ENCODE measurements at places on chromosomes 2 and 18. TPM values are rescaled to one million over a fixed set of nuclear protein-coding genes. Genes with fewer than 3 reads are reported as not detected.

Gene NFE2L2
- 169 TPM for total RNA-seq

Gene MYL12B
- 375 TPM for total RNA-seq

Gene CCDC121
- 3.1 TPM for total RNA-seq

Gene HDAC4
- total RNA-seq: 21.6 TPM

Gene DGUOK
- 53.4 TPM for total RNA-seq

Gene CROCC2
- not detected for total RNA-seq

- H3K27ac ChIP-seq: peak overlapping the region; percentile 80
- H3K27me3 ChIP-seq: no peaks in the 10 kb centered on the region
- peaks cover 7% of the 10 kb centered on the region for H3K4me1 ChIP-seq
- no peak overlapping the region for H3K4me3 ChIP-seq
- H3K36me3 ChIP-seq: no peaks in the 10 kb centered on the region
Observed at GRCh38 chr18:9038277-9038871, 64.1 kb upstream of the NDUFV2 start.

DNA sequence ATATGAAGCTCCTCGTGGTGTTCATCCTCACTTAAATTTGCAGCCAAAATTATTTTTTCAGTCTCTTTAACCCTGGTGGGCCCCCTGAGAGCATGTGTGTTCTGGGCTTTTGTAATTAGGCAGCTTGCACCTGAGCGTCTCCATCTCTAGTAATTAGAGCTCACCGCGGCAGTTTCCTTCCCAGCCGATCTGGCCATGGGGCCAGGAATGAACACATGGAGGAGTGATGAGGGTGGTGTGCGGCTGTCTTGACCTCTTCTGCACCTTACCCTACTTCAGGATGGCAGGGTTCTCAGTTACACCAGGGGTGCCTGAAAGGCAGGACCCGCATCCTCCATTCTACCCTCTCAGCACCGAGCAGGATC lies 98.5 kb downstream of the AFF3 start:
- H3K4me3 ChIP-seq: no peak overlapping the region
- H3K27ac ChIP-seq: no peak overlapping the region
- DNase-seq: no peak
- H3K36me3 ChIP-seq: no peaks in the 10 kb centered on the region
- H3K4me1 ChIP-seq: no peaks in the 10 kb centered on the region

GRCh38 chr2:238586931-238587775 lies 160.4 kb downstream of the ASB1 start:
- H3K27me3 ChIP-seq: no peaks in the 10 kb centered on the region
- DNase-seq: no peak
- H3K36me3 ChIP-seq: no peaks in the 10 kb centered on the region
- no peak overlapping the region for H3K4me3 ChIP-seq
- no peaks in the 10 kb centered on the region for H3K4me1 ChIP-seq
- no peak overlapping the region for H3K27ac ChIP-seq

- H3K4me1 ChIP-seq: no peaks in the 10 kb centered on the region
- H3K27me3 ChIP-seq: no peaks in the 10 kb centered on the region
- H3K27ac ChIP-seq: no peak overlapping the region
- no peak overlapping the region for H3K4me3 ChIP-seq
Observed at GRCh38 chr2:189253836-189254235, 74.3 kb upstream of the COL5A2 start.

- H3K27ac ChIP-seq: peak overlapping the region; percentile 93
- no peaks in the 10 kb centered on the region for H3K27me3 ChIP-seq
- H3K36me3 ChIP-seq: no peaks in the 10 kb centered on the region
- peaks cover 52% of the 10 kb centered on the region for H3K4me1 ChIP-seq
- DNase-seq: no peak
Observed at GRCh38 chr2:3377279-3377611, 373 bp downstream of the EIPR1 start.

- H3K36me3 ChIP-seq: no peaks in the 10 kb centered on the region
- no peaks in the 10 kb centered on the region for H3K27me3 ChIP-seq
- H3K27ac ChIP-seq: no peak overlapping the region
Observed at GRCh38 chr2:141316606-141317005, 814.2 kb downstream of the LRP1B start.

DNA sequence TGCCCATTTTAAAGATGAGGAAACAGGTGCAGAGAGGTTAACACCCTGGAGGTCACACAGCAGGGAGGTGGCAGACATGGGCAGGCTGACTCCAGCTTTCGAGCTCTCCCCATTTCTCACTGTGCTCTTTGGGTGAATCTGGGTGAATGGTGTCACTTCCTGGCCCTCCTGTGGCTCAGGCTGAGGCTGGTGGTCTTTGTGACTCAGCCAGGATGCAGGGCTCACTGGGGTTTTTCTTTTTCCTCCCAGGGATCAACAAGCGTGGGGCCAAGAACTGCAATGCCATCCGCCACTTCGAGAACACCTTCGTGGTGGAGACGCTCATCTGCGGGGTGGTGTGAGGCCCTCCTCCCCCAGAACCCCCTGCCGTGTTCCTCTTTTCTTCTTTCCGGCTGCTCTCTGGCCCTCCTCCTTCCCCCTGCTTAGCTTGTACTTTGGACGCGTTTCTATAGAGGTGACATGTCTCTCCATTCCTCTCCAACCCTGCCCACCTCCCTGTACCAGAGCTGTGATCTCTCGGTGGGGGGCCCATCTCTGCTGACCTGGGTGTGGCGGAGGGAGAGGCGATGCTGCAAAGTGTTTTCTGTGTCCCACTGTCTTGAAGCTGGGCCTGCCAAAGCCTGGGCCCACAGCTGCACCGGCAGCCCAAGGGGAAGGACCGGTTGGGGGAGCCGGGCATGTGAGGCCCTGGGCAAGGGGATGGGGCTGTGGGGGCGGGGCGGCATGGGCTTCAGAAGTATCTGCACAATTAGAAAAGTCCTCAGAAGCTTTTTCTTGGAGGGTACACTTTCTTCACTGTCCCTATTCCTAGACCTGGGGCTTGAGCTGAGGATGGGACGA lies 13.2 kb downstream of the ITM2C start:
- no peaks in the 10 kb centered on the region for H3K27me3 ChIP-seq
- peaks cover 7% of the 10 kb centered on the region for H3K4me1 ChIP-seq
- H3K4me3 ChIP-seq: no peak overlapping the region
- H3K36me3 ChIP-seq: no peaks in the 10 kb centered on the region
- H3K27ac ChIP-seq: no peak overlapping the region

GRCh38 chr18:46319783-46320182 lies 215.6 kb downstream of the HAUS1 start:
- H3K4me3 ChIP-seq: no peak overlapping the region
- no peak for DNase-seq
- no peaks in the 10 kb centered on the region for H3K27me3 ChIP-seq
- no peaks in the 10 kb centered on the region for H3K36me3 ChIP-seq

GRCh38 chr2:121028577-121028976 lies 256.4 kb downstream of the TFCP2L1 start:
- no peaks in the 10 kb centered on the region for H3K36me3 ChIP-seq
- no peak for DNase-seq
- no peak overlapping the region for H3K4me3 ChIP-seq
- no peak overlapping the region for H3K27ac ChIP-seq
- H3K27me3 ChIP-seq: no peaks in the 10 kb centered on the region
- no peaks in the 10 kb centered on the region for H3K4me1 ChIP-seq

DNA sequence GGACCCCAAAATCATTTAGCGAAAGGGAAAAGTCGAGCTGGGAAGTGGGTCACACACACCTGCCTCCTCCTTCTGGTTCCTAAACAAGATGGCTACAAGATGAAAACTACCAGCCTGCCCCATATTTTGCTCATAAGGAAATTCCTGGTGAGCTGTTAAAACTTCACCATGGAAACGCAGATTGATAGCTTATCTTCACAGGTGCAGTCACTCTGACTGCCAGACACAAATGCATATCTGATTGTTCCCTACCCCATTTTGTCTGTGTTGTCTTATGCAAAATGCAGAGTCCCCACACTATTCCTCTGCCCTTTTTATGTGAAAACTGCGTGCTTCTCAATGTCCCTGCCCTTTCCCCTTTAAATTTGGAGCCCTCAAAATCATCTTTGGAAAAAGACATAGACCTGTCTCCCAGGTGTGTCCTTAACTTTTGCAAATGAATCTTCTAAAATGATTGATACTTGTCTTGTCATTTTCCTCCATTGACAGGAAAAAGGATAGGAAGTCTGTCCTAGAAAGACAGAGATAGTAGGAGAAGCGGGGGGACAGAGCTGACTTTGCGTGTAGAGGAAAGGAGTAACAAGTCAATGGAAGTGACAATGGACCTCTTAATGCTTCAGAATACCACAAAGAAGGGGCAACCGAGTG lies 38.9 kb upstream of the THOC1 start:
- no peak overlapping the region for H3K4me3 ChIP-seq
- no peaks in the 10 kb centered on the region for H3K4me1 ChIP-seq
- no peaks in the 10 kb centered on the region for H3K36me3 ChIP-seq
- H3K27ac ChIP-seq: no peak overlapping the region

GRCh38 chr2:148754864-148755263 lies 110.3 kb downstream of the EPC2 start:
- no peaks in the 10 kb centered on the region for H3K4me1 ChIP-seq
- no peak for DNase-seq
- H3K27ac ChIP-seq: no peak overlapping the region
- H3K36me3 ChIP-seq: no peaks in the 10 kb centered on the region

- no peaks in the 10 kb centered on the region for H3K36me3 ChIP-seq
- DNase-seq: no peak
- peak overlapping the region; percentile 45 for H3K27ac ChIP-seq
- no peaks in the 10 kb centered on the region for H3K27me3 ChIP-seq
Observed at GRCh38 chr2:174051741-174052583, 86.8 kb upstream of the SP3 start.

DNA sequence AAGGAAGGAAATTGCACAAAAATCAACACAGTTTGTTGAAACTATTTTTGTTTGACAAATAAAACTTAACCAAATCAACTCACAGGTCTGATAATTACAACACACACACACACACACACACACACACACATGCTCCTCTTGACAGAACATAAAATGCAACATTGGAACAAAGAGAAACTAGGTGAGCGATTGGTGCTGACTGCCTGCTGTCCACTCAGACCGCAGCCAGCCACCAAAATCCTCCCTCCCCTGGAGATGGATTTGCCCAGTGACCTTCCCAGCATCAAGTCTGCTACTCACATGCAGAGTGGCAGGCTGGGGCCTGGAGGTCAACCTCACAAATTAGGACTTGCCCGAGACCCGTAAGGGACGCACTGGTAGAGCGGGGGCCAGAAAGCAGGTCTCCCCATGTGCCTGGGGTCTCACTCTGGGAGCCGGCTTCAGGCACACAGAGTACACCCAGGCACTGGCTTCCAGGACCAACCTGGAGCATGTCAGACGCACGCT lies 61.4 kb downstream of the DIPK1C start:
- no peaks in the 10 kb centered on the region for H3K27me3 ChIP-seq
- H3K4me3 ChIP-seq: no peak overlapping the region
- no peaks in the 10 kb centered on the region for H3K4me1 ChIP-seq
- no peak overlapping the region for H3K27ac ChIP-seq
- H3K36me3 ChIP-seq: no peaks in the 10 kb centered on the region

GRCh38 chr2:223954401-223954800 lies 2.9 kb upstream of the MRPL44 start:
- no peaks in the 10 kb centered on the region for H3K27me3 ChIP-seq
- H3K4me1 ChIP-seq: peaks cover 21% of the 10 kb centered on the region
- H3K4me3 ChIP-seq: no peak overlapping the region
- H3K36me3 ChIP-seq: no peaks in the 10 kb centered on the region
- DNase-seq: no peak

DNA sequence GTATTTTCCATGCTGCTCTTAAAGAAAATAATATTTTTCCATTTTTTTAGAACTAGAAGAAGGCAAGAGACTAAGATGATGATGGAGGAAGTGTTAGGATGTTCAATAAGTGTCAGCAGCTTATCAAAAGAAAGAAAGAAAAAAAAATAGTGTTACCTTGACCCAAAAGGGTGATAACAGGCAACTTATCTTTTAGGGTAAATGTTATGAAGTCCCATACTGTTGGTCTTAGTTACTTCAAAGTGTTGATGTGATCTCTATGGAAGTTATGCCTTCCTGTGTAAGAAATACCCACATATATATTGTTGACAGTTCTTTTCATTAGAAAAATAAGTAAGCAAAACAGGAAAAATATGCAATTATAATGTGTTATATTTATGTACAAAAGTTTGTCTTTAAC lies 143.5 kb downstream of the OTX1 start:
- no peak for DNase-seq
- H3K27me3 ChIP-seq: no peaks in the 10 kb centered on the region
- H3K36me3 ChIP-seq: no peaks in the 10 kb centered on the region
- H3K4me1 ChIP-seq: no peaks in the 10 kb centered on the region
- H3K4me3 ChIP-seq: no peak overlapping the region

GRCh38 chr2:232532419-232532818 lies 6.5 kb downstream of the CHRND start:
- H3K36me3 ChIP-seq: no peaks in the 10 kb centered on the region
- H3K4me1 ChIP-seq: no peaks in the 10 kb centered on the region
- no peak for DNase-seq
- H3K27ac ChIP-seq: no peak overlapping the region

GRCh38 chr2:100011272-100011731 lies 131.1 kb downstream of the AFF3 start:
- no peaks in the 10 kb centered on the region for H3K27me3 ChIP-seq
- H3K36me3 ChIP-seq: peaks cover 8% of the 10 kb centered on the region
- H3K4me3 ChIP-seq: no peak overlapping the region
- H3K4me1 ChIP-seq: peaks cover 2% of the 10 kb centered on the region
- DNase-seq: no peak

DNA sequence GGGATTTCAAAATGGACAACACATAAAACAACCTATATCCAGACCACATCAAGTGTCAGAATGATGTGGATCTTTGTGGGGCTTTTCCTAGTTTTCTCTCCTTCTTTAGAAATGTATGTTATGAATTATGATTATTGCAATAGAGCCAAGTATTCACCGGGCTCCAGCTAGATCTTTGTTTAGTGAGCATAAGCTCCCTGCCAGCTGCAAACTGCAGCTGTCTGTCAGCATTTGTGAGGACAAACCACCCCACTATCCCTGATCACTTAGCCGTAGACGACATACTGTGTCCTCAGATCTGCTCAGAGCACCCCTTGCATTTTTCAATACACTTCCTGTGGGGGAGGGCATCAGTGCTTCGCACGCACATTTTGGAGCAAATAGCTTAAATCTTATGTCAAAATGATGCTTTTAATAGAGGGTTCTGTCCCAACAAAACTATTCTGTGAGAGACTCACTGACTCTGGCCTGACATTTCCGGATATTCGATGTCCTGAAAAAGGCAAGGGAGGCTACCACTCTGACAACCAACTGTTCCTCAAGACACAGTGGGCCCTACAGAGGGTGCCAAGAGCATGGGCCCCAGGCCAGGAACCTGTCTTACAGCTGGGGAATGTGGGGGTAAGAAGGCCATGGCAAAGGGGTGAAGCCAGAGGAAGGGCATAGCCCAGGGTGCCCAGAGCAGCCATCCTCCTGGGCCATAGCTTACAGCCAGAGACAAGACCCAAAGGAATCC lies 346.0 kb downstream of the ARHGAP15 start:
- no peak overlapping the region for H3K4me3 ChIP-seq
- no peak for DNase-seq
- no peaks in the 10 kb centered on the region for H3K27me3 ChIP-seq
- H3K27ac ChIP-seq: peak overlapping the region; percentile 63
- H3K4me1 ChIP-seq: no peaks in the 10 kb centered on the region
